ENCODE measurements at places on chromosomes 2 and 18. TPM values are rescaled to one million over a fixed set of nuclear protein-coding genes. Genes with fewer than 3 reads are reported as not detected.

The EFR3B gene
- 0.87 TPM for total RNA-seq

The SDC1 gene
- total RNA-seq: 117 TPM

The IL36B gene
- total RNA-seq: not detected

The LBH gene
- 56.1 TPM for total RNA-seq

The ORC2 gene
- 15.1 TPM for total RNA-seq

The PARD6G gene
- total RNA-seq: 6.1 TPM

The KIAA2012 gene
- total RNA-seq: not detected

The UCN gene
- total RNA-seq: 0.22 TPM

The SULT1C4 gene
- total RNA-seq: not detected

The KIF1A gene
- total RNA-seq: not detected

The OSBPL6 gene
- total RNA-seq: 3.6 TPM

The TXNDC2 gene
- total RNA-seq: 0.22 TPM

The REG1A gene
- not detected for total RNA-seq

The EN1 gene
- under 0.01 TPM for total RNA-seq

The STPG4 gene
- total RNA-seq: 0.12 TPM

The SERPINB3 gene
- not detected for total RNA-seq

The SLC4A3 gene
- 9.5 TPM for total RNA-seq

The MRPL33 gene
- 63.1 TPM for total RNA-seq

The IL36A gene
- not detected for total RNA-seq

The BMP10 gene
- not detected for total RNA-seq

The SERPINB7 gene
- 136 TPM for total RNA-seq

The LIPG gene
- total RNA-seq: 29.7 TPM

The SGPP2 gene
- not detected for total RNA-seq

The GAREM2 gene
- 0.22 TPM for total RNA-seq

The KHK gene
- total RNA-seq: 1.2 TPM

The DSG3 gene
- total RNA-seq: under 0.01 TPM
